ENCODE measurements at places on chromosomes 11 and 22.

DNA sequence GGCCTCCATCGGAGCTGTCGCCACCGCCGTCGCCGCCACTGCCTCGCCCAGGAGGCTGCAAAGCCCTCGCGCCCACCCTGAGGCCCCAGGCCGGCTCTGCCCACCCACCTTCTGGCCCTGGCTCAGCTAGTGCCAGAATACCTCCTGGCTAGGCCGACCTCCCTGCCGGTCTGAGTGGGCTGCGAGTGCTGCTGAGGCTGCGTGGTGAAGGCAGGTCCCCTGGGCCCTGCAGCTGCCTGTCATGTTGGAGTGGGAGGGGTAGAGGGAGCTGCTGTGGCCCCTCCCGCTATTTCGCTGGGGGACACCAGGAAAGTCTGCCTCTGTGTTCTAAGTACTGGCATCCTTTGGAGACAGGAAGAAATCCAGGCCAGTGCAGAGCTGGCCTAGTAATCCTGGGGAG is 34.2 kb downstream of the LRRC10B start:
- ATAC-seq: no peak

DNA sequence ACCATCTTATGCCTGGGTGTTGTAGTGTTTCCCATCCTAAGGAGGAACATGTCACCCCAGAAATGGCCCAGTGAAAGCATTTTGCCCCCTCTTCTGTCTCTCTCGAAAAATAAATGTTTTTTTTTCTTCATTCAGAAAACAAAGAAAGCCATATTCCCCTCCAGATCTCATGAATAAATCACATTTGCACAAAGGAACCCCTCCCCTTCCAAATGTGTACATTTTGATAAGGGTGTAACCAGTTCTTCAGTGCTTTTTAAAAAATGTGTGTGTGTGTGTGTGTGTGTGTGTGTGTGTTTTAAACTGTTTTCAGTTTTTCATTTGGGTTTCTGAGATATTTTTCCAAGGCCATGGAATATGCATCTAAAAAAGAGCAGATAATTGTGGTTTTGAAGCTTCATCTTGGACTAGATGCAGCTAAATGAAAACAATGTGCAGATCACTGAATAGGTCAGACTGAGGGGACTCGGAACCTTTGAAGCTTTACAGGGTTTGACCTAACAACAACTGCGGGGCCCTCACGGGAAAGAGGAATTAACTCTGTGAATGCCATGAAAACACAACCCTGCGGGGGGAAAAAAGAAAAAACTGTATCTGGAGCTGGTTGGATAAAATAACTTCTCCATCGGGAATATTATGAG is 76.4 kb downstream of the YAP1 start:
- ATAC-seq: peak; percentile 56

DNA sequence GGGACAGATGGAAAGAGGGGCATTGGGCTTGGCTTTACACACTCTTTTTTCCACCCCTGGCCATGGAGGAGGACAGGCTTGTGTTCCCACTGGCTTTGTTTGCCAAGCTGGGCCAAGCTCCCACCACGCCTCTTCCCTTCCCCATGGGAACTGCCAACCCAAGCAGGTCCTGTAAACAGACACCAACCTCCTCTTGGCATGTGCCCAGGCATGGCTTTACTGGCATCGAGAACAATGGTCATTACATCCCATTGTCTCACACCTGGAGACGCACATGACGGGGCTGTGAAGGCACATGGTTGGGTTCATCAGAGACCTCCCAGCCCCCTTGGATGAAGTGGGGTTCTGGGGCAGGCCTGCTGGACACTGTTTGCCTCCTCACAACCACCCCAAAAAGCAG is 11.7 kb downstream of the SEC14L3 start:
- ATAC-seq: no peak

- ATAC-seq: peak; percentile 18
Observed at GRCh38 chr11:65489035-65489705, 9.7 kb upstream of the MALAT1 start.

DNA sequence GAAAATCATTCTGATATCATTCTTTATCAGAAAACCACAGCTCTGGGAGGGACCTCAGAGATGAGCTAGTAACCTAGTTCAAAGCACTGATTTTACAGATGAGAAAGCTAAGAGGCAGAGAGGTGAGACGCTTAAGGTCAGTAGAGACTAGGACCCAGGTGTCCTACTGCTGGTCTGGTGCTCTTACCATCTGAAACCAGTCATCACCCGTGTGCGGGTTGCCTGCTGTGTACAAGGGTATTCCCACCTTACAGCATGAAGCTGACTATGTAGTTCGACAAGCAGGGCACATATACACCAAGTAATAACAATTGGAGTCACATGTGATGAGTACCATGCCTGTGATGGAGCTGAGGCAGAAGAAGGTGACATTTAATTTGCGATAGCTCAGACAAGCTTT is 133.7 kb downstream of the ADAMTS15 start:
- ATAC-seq: no peak

DNA sequence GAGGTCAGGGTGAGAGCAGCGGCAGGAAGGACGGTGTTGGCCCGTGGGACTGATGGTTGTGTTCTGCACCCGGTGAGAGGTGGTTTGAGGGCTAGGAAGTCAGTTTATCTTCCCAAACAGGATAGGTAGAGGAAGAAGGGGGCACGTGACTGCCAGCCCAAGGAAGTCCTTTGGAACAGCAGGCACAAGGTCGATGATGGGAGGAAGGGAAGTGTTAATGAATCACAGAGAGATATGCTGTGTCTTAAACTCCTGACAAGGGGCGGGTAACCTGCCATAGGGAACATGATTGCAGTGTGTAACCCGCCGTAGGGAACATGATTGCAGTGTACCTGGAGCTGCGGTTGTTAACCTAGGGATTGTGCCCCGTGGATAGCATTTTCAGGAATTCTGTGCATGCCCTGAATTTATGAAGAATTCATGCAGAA is 49.0 kb downstream of the PRR5L start:
- ATAC-seq: no peak

DNA sequence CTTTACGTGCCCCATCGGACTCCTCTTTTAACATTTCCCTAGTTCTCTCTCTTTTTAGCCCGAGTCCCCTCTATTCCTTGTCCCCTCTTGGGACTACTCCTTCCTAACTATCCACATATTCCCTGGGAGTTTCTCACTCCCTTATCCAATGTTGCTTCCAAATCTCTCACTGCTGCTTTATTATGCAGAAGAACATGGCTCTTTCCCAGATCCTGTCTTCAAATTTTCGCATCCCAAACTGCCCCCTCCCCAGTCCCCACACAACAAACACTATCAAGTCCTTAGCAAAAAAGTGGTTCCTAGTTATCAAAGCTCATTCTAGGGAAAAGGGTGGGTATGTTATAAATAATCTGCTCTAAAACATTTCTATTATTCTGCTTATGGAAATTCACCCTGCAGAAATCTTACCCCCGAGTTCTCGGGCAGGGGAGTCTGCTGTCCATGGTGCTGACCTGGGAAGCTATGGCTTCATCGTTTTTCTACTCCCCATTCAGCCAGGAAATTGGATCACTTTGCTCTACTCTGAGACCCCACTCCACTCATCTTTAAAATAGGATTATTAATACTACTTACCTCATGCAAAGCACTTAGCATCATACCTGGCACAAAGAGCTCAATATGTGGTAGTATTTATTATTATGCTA is 393.5 kb downstream of the BUD13 start:
- no peak for ATAC-seq

DNA sequence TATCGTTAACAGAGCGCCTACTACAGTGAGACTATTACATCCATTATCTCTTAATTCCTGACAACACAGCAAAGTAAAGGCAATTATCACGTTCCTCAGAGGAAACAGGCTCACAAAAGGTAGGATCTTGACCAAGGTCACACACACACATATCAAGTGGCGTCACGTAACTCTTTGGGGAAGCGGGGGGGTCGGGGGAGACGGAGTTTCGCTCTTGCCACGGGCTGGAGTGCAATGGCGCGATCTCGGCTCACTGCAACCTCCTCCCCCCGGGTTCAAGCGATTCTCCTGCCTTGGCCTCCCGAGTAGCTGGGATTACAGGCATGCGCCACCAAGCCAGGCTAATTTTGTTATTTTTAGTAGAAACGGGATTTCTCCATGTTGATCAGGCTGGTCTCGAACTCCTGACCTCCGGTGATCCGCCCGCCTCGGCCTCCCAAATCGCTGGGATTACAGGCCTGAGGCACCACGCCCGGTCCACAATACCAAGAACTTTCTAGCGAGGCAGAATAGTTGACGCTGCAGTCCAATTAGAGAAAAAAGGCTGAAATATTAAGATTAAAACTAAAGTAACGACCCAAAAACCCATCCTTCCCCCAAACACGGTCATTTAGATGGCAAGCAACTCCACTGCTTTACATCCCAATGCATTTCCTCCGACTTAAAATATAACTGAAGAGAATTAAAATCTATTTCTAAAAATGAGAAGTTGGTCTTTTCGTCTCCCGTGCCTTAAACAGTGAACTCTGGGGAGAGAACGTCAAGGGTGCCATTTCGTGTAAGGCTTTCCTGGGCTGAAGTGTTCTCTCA is 1.2 kb downstream of the DDX17 start:
- ATAC-seq: no peak

DNA sequence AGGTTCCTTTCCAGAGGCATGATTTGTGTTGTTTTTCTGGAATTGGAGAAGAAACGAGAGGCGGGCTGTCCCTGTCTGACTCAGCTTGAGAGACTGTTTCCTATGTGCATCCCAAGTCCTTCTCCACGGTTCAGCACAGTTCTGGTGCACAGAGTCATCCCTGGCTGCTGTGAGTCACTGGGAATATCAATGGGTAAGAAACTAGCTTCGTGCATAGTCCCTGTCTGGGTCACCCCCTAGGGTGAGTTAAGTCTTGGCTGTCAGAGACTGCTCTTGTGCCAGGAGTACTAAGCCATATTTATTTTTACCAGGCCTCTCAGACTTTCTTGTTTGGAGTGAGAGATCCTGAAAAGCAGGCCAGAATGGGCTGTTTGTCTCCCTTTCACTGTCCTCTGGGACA is 2.4 kb upstream of the LRP4 start:
- ATAC-seq: peak; percentile 75

GRCh38 chr11:60396799-60397198 is 540 bp downstream of the MS4A14 start:
- ATAC-seq: no peak

DNA sequence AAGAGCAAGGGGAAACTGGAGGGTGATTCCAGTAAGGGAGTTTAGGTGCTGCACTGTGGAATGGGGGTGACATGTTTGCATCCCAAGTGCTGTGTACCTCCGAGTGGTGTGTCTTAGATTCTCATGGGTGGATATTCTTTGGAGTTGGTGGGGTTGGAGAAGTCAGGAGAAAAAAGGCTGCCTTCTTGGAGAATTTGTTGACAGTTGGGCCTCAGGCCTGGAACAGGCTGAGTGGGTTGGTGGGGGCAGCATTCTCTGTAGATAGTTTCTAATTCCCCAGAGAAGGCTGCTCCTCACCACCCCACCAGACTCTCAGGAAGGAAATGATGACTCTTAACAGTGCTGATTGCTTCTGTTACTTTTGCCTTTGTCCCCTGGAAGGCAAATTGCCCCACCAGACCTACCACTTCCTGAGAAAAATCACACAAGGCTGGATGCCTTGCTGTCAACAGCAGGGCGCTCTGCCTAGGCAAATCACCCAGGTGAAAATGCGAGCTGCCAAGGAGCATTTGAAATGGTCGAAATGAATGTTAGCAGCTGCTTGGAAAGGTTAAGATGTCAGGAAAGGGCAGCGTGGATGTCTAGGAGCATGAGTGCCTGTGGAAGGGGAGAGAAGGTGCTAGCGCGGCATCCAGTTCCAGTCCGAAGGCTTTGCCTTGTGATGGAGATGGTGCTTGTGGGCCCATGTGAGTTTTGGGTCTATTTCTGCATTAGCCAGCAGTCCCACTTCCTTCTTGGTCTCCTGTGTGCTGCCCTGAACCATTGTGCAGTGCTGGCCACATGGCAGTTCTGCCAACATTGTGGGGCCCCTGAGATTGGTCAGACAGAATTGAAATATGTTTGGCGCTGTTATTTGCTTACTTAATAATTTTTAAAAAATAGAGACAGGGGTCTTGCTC is 29.7 kb upstream of the SORL1-AS1 start:
- peak; percentile 30 for ATAC-seq

- no peak for ATAC-seq
Observed at GRCh38 chr11:15629690-15630321, 515.1 kb downstream of the INSC start.

DNA sequence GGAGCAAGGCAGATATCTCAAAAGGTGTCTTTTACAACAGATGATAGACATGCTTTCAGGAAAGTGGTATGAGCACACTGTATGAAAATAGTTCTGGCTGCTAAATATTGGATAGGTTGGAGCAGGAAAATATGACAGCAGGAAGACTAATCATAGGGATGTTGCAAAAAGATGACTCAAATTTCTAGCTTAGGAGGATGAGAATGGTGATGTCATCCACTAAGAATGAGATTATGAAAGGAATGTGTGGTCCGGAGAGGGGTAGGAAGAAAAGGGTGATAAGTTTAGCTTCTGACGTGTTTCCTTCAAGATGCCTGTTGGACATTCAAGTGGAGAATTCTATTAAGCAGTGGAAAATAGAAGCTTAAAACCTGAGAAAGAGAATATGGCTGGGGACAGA is 46.4 kb downstream of the RCN1 start:
- peak; percentile 94 for ATAC-seq

DNA sequence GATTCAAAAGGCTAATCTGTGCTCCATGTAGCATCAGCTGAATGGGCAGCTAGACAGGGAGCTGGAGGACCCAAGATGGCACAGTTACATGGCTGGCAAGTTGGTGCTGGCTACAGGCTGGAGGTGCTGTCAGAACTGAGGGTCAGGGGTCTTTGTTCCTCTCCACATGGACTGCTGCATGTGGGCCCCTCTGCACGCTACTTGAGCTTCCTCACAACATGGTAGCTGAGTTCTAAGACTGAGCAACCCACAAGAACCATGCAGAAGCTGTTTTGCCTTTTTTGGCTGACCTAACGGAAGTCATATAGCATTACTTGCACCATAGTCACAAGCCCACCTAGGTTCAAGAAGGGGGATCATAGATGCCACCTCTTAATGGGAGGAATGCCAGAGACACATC is 196.1 kb downstream of the GRIK4 start:
- ATAC-seq: no peak

- no peak for ATAC-seq
Observed at GRCh38 chr22:37214731-37215030, 2.4 kb upstream of the SSTR3 start.

- ATAC-seq: no peak
Observed at GRCh38 chr11:17816232-17816931, 81.8 kb downstream of the KCNC1 start.

DNA sequence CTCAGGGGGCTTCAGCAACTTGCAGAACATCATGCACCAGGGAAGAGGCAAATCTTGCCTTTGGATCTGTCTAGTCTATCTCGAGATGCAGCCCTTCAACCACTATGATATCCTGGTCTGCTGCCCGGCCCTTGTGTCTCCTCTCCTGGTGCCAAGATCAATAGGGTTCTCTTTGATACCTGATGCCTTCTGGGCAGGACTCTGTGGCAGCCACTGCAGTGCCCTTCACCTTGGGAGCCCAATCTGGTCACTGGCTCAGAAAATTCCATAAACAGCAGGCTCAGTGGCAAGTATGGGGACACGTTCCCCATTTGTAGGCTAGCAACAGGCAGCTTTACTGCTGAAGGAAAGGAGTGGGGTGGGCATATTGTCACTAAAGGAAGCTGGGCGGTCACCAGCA is 23.4 kb downstream of the SYN3 start:
- ATAC-seq: no peak

Measured in SK-N-SH treated with all-trans-retinoic acid at 6 μM for 48 hours (cell line).